Cardiac fibroblast (primary cell): ENCODE measurements at places on chromosomes 1 and 21.

DNA sequence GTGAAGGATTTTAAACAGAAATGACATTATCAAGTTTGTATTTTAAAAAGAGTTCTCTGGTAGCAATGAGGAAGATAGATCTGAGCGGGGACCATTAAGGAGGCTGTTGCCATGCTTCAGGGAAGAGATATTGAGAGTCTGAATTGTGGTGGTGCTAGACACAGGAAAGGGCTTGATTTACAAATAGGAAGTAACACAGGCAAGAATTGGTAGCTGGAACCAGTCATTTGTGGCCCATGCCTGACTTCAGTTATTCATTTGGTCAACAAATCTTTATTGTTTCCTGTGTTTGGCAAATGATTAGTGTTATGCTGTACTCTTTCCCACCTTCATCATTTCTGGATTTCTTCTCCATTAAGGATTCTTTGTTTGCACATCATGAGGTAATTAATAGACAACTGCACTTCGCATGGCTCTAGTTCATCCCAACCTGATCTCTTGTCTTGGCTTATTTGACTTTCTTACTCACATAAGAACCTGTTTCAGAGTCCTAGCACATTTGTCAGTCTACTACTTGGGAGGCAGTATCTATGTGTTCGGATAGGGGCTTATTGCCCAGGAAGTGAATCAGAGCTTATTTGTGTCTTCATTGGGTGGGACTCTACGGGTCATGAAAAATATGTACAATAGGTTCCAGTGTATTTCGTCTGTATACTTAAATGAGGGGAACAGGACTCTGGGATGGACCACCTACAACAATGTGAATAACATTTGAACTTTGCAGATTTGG is 32.3 kb downstream of the EEIG2 start:
- DNase-seq: peak; percentile 38

- DNase-seq: peak; percentile 10
These were observed 3.5 kb upstream of the UTS2 start for GRCh38 chr1:7856345-7856744.

DNA sequence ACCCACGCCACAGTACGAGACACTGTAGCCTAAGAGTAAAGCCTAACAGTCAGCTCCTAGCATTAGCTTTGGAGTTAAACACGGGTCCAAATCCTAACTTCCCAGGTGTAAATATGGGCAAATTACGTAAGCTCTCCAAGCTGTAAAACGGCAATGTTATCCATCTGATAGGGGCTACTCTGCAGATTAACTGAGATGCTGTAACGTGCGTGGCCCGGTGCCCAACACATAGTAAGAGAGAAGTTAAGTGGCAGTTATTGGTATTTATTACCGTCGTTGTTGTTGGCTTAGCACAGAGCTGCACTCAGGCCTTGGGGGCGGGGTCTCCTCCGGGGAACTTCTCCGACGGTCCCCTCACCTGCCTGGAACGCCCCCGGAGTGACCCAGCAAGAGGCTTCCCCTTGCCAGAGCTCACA is 457 bp downstream of the TRAPPC3 start:
- DNase-seq: no peak

DNA sequence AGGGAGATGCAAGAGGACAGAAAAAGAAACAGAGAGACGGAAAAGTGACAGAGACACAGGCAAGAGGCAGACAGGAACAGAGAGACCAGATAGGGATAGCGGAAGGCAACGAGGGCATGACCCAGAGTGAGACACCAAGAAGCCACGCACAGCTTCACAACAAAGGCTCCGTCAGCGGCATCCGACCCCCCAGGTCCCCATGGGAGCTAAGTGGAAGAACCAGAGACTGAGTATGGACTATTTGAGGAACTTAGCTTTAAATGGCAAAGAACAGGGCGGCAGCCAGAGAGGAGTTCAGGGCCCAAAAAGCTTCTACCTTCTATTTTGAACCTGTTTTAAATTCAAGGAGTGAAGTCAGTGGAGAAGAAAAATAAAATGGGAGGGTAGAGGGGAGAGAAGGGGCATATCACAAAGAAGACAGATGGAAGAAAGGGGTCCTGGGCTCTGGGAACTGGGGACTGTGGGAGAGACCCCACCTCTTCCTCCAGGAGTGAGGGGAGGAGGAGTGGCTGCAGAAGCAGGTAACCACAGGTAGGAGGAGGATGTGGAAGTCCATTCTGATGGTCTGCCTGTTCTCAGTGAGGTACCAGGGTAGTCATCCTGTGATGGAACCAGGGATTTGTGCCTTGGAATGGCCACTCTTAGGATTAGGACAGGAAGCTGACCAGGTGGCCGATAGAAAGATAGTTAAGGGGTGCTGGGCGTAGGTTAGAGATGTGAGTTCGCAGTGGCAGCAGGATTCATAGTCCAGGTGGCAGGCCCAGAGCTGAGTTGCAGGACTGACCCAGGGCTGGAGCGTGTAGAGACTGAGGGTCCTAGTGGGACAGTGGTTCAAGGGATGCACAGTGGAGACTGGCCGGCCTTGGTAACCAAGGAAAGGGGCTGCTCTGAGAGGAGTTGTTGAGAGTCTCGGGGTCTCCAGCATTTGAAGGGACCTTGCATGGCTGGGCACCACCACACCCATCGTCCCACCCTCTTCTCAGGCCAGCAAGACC is 37.7 kb downstream of the CSMD2 start:
- DNase-seq: no peak

DNA sequence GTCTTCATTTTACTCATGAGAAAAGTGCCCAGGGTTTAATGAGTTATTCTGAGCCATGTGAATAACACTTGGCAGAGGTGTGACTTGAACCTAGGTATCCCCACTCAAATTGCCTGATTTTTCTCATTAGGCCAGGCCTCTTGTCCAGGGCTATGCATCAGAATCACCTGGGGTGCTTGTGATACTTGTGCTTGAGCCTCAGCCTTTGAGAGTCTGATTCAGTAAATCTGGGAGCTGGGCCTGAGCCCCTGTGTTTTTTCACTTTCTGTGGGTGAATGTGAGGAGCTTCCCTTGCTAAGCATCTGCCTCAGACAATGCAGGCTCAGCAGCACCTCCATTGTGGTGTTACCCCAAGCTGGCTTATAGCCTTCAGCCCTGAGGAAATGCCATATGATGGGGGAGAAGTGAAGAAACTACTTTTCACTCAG is 127.1 kb downstream of the S1PR1 start:
- no peak for DNase-seq

DNA sequence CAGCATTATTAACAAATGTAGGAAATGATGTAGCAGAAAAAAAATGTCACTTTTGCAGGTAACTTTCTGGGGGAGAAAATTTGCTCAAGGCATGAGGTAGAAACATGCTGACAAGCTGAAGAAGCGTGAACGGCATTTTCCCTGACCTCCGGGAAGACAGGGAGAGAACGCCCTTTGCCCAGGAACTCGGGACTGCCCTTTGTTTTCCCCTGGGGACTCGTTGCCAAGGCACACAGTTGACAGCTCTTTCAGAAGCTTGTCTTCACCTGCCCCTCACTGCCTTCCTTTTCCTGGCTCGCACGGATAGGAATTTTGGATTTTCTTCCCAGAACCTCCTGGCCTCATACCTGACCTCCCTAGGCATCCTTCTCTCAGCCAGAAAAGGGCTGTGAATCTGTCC is 52.7 kb upstream of the COA6 start:
- no peak for DNase-seq

- no peak for DNase-seq
These were observed 6.3 kb upstream of the CAMSAP2 start for GRCh38 chr1:200732438-200732837.
